ENCODE measurements at places on chromosomes 3 and 15.

DNA sequence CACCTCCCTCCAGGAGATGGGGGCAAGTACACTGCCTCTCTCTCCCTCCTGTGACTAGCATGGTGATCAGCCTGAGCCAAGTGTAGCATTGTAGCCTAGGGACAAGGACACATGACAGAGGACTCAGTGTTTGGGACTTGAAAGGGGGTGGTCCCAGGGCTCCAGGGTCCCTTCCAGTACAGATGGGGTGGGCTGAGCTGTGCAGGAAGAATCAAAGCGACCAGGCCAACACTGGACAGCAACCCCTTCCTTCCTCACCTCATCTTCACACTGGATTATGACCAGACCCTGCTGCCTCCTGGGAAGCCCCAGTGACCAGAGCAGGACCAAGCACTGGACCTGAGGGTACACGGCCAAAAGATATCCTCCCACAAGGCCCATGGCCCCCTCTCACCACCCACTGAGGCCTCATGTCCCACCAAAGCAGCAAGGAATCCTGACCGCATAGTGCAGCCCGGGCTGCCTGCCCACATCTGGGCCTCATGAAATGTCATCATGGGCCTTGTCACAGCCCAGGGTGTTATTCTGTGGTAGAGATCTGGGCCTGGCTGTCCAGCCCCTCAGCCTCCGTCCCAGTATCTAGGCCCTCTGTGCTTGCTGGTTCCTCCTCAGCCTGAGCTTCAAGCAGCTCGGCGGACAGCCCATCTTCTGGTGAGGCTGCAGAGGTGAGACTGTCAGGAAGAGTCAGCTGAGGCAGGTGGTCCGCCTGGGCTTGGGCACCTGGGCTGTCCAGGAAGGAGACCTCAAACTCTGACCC, 9.5 kb downstream of the GORASP1 start:
- DNase-seq = no peak

GRCh38 chr15:76682833-76683232, 222.3 kb downstream of the SCAPER start:
- DNase-seq = no peak

DNA sequence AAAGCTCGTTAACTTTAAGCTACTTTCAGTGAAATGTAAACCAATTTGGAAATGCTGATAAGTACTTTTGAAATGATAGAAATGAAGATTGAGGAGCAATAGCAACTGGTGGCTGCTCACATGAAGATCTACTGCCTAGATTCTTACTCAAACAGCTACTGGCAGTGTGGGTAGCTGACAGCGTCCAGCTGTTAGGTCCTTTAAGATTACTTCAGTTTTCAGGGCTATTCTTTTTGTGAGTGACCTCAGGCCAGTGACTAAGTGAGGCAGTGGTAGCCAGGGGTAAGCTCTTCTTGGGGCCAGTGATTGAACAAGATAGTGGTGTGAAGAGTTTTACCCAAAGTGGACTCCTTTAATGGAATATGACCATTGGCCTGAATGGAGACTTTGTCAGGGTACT, 41.3 kb downstream of the NECTIN3 start:
- no peak for DNase-seq

DNA sequence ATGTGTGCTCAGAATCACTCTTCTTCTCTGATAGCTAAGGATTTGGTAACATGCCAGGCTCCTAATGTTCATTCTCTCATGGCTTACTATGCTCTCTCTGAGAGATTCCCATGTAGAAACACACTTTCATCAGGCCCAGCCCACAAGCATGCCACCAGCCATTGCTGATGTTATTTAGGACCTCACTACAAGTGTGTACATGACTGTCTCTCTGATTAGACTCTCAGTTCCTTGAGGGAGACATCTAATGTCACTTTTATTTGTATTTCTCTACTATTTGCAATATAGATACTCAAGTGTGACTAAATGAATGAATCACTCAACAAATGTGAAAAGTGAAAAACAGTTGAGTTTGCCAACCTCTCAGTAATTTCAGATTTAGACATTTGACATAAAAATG, 84.3 kb upstream of the ARL6 start:
- DNase-seq = no peak

GRCh38 chr15:85389306-85389650, 8.9 kb downstream of the AKAP13 start:
- no peak for DNase-seq

DNA sequence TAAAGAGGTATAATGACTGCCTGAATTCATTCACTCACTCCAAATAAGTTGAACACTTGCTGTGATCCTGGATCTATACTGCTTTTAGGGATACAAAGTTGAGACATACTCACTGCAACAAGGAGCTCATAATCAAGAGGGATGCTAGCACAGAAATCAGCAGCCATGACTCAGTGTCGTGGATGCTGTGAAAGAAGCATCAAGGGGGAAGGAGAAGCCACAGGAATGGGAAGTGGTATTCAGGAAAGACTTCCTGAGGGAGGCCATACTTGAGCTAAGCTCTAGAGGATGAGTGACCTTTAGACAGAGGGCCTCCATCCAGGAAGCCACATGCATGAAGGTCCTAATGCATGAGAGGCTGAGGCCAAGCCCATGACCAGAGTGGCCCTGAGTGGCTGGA, 245.7 kb upstream of the RORA start:
- no peak for DNase-seq

DNA sequence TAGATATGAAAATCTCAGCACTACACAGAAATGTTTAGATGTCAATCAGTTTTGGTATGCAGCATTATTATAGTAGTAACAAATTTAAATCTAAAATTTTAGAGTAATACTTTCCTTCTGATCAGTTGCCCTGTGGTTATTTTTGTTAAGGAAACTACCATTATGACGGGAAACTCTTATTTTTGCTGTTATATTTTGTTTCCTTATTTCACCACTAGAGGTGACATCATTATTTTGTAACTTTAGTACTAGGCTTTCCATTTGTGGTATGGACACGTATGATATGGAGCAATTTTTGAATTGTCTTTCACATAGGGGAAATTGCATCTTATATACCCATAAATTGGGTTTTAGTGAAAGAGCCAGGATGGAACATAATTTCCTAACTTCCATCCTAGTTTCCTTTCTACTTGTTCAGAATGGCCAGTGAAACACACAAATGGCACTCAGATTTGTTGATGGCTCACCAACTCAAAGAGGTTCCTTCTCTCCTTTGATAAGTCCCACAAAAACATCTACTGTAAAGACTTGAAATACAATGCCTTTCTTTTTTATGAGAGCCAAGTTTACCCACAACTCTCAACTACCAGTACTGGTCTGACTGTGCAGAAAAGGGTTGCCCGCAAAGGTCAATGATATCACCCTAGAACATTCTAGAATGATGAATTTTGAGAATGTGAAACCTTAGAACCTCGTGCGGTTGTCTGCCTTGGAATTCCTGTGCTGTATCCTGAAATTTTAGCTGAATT, 19.4 kb upstream of the PPP4R2 start:
- peak; percentile 20 for DNase-seq

GRCh38 chr3:165638034-165638433, 199.2 kb downstream of the BCHE start:
- DNase-seq = no peak

GRCh38 chr3:126358038-126358815, 1.0 kb upstream of the KLF15 start:
- no peak for DNase-seq

- no peak for DNase-seq
These were observed 74.3 kb downstream of the MYO1E start for GRCh38 chr15:59298225-59298853.

GRCh38 chr15:33460166-33460805, 149.5 kb downstream of the RYR3 start:
- no peak for DNase-seq

- DNase-seq = no peak
These were observed 285.4 kb upstream of the ROPN1 start for GRCh38 chr3:124277144-124277890.

GRCh38 chr3:127610105-127610504, 11.9 kb downstream of the MCM2 start:
- no peak for DNase-seq

DNA sequence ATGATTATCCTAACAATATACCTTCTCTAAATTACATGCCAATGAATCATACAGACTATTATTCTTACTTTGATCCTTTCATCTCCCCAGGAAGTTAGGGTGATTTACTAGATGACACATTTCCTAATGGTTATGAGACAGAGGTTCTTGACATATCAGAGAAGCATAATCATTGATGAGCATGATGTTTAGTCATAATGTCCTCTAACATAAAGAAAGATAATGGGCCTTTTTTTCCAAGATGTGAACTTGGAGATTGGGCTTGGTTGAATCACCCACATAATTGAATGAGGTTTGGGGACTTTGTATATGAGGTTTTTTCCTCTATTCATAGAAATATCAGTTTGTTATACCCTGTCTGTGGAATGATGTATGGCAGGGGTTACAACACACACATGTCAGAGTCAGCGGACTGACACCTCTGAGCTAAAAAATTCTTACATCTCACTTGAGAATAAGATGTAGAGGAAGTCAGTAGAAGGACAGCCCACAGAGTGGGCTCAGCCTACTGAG, 69.7 kb upstream of the DCBLD2 start:
- DNase-seq = peak; percentile 89

DNA sequence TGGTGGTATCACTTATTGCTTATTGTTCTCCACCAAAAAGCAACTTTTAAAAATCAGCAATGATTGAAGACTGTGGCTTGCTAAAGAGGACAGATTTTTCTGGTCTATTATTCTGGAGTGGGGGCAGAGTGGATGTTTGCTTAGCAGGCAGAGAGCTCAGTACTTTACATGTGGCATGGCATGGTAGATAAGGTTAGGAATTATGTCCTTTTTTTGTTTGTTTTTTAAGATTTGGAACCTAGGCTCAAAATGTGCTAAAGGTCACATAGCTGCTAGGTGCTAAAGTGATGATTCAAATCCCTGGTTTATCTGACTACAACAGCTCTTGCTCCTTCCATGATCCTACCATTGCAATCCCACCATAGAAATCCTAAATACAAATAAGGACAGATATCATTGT, 331.0 kb upstream of the ADAMTS9 start:
- DNase-seq = no peak

DNA sequence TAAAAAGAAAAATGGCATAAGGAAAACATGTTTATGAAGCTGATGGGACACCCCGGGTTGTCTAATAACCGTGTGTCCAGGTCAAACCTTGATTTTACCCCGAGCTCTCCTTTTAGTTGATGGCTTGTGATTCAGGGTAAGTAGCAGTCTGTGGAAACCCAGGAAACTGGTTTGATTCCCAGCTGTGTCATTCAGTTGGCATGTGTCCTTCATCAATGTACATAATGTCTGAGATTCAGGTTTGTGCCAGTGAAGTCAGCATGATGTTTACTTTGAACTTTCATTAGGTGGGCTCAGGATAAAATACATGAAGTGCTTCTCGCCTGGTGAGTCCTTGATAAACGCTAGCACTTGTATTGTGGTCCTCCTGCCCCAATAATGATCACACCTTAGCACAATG, 4.3 kb upstream of the COPG1 start:
- DNase-seq = no peak

GRCh38 chr3:13115991-13116390, 42.8 kb upstream of the IQSEC1 start:
- DNase-seq = no peak

DNA sequence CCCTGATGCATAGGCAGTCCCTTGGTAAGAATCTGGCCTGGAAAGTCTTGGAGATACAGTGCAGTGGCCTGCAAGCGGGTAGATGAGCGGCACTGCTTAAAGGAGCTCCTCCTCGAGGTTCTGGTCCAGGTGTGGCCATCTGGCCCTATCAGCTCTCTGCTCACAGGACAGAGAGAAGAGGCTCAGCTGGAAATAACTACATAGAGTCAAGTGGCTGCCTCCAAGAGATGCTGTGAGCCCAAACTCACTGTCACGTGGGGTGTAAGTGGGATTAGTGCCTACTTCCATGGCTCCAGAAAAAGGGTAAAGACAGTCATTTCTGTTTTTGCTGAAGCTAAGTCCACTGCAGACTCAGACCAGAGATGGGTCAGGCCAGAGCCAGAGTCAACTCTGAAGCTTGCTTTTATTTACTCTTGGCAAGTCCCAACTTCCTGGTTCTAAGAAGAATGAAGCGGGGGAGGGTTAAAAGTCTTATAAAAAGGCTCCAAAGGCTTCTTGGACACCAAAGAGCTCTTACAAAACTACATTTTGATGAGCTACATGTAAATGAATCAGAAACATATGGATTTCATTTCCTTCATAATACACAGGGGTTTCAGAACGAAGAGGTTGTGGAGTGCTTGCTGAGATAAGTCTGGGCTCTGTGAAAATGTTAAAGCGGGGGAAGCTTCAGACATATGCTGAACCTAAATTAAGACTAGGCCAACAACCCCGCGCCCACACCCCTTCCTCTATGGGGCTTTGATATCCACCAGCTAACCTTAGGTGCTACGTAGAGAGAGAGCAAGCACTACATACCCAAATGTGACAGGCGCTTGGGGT, 77.1 kb downstream of the PDZRN3 start:
- no peak for DNase-seq

DNA sequence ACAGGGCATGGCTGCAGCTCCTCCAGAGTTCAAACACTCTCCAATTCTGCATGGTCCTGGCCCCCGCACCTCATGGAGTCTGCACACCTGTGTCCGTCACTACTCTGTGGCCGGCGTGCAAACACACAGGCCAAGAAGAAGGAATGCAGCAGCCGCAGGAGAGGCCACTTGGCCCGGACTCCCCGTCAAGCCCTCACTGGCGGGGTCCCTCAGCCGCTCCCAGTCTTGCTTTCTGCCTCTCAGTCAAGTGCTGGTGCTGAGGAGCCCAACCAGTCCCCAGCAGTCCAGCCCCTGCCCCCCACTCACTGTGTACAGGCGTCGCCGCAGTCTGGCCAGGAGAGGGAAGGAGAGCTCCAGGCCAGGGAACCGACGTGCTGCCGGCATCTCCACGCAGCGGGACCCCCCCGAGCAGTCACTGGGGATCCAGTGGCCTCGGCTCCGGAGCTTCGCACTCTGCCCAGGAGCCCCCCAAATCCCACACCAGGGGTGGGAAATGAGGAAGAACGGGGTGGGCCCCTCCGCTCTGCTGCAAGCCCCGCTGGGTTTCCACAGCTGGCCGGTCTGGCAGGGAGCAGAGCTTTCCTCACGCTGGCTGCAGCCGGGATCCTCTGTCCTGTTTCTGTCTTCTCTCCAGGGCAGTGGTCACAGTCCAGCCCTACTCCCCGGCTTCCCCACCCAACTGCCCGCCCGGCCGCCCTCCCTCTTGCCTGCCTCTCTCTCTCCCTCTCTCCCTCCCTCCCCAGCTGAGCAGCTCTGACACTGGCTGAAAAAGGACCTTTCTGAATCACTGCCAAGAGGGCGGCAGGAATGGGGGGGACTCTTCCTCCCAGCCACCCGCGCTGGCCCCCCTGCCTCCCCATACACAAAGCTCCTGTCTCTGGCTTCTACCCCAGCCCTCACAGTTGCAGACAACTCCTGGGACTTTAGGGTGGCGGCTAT, 16.0 kb downstream of the TNK2 start:
- DNase-seq = no peak

GRCh38 chr15:66879531-66880368, 177.7 kb downstream of the SMAD6 start:
- DNase-seq = no peak

- DNase-seq = no peak
These were observed 50.4 kb downstream of the IL12A start for GRCh38 chr3:160038862-160039562.

GRCh38 chr3:137084586-137084985, 126.8 kb downstream of the IL20RB start:
- no peak for DNase-seq
